Upper lobe of right lung (tissue), 1 donor: ENCODE measurements at places on chromosomes 4 and X. TPM values are rescaled to one million over a fixed set of nuclear protein-coding genes. Genes with fewer than 3 reads are reported as not detected.

Gene PLAC1
- not detected for total RNA-seq

Gene SHISA3
- 5.8 TPM for total RNA-seq

Gene HMX1
- not detected for total RNA-seq

Gene DGAT2L6
- not detected for total RNA-seq

Gene GAGE12E
- not detected for total RNA-seq

Gene PLXNA3
- 49.0 TPM for total RNA-seq

Gene MCF2
- not detected for total RNA-seq
